ENCODE measurements at places on chromosomes 4 and X.

DNA sequence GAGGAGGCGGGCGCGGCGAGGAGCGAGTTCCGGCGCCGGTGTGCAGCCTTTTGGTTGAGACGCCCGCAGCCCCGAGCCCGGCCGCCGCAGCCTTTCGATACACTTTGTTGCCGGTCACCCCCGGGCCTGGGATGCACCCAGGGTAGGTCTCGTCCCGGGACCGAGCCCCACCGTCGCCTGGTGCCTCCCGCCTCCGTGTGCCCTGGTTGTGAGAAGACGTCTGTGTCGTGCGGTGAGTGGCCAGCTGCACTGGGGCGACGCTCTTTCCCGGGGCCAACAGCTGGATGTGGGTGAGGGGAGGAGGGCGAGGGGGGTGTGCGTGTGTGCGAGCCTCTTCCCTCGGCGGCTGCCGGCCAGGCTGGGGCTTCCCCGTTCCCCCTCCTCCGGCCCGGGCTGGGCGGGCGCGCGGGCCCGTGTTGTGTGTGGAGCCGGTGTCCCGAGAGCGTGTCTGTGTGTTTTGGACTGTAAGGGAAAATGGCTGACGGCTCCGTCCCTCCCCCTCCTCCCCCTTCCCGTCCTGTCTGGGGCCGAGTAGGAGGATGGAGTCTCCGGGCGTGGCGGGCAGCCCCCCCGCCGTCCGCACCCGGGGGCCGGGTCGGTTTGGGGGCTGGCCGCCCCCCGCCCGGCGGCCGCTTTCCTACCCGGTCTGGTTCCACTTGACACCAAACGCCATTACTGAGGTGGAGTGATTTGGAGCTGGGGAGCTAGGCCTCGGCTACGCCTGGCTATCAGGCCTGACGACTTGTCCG, 807 bp downstream of the USP9X start:
- DNase-seq, result no peak

- no peak for DNase-seq
Observed at GRCh38 chrX:148067285-148067684, 86.1 kb downstream of the FMR1NB start.

DNA sequence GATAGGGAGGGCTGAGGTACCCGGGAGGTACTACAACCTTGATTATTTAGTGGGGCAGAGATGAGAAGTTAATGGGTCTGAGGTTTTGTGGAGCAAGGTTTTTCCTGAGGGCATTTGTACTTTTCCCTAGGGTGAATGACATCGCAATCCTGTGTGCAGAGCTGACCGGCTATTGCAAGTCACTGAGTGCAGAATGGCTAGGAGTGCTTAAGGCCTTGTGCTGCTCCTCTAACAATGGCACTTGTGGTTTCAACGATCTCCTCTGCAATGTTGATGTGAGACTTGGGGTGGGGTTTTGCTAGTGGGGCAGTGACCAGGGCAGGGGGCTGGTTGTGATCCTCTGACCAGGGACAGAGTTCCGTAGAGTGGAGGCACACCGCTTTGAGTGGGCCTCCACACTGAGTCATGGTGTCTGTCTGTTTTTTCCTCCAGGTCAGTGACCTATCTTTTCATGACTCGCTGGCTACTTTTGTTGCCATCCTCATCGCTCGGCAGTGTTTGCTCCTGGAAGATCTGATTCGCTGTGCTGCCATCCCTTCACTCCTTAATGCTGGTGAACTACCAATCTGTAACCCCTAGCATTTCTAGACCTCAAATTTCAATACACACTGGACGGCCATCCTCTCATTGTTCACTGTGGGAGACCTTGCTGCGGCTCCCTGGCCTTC, 9.9 kb downstream of the MED12 start:
- DNase-seq, result no peak

DNA sequence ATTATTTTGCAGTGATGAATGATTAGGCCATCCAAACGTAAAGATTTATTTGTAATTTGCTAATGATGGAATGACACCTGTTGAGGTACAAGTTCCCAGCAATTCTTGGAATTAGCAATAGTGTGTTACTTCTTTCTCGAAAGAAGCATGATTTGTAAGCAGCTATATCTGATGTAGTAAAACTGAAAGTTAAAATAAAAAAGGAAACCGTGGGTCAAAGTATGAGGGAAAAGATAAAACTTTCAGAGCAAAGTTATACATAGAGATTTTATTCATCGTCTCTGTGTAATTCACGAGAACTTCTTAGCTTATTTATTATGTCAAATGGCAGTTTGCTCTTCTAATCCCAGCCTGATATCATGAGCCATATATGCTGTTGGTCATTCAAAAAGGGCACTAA, 59.0 kb downstream of the NFKB1 start:
- no peak for DNase-seq

DNA sequence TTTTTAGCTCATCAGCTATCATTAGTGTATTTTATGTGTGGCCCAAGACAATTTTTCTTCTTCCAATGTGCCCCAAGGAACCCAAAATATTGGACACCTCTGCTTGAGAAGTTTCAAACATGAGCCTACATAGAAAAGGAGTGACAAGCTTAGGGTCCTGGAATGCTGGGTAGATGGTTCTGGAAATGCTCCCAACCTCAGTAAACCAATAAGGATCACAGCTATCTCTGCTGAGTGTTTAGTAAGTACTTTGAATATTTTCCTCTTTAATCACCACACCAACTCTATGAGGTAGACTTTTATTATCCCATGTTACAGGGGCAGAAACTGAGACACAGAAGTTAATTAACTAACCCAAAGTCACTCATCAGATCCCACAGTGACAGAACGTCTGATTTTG, 164.9 kb upstream of the KLF3 start:
- no peak for DNase-seq

- DNase-seq, result no peak
Observed at GRCh38 chrX:153995504-153995903, 22.9 kb downstream of the TMEM187 start.

DNA sequence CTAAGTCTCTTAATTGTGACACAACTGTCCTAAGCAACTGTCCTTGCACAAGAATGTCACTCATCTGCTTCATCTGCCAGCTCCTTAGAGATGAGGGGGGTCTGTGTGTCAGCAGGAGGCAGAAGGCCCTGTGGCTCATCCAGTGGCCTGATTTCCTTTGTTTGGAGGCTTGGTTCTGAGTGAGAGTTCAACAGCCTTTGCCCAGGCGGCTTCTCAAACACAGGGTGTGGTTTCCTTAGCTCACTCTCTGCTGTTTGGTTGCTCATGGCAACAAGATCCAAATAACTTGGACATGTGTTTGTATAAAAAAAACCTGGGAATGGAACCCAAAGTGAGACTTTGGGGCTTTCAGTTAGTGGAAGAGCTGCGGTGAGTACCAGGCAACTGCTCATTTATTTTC, 46.6 kb downstream of the MAP7D3 start:
- DNase-seq, result no peak

- no peak for DNase-seq
Observed at GRCh38 chr4:125832161-125832560, 517.4 kb downstream of the FAT4 start.

GRCh38 chrX:84258708-84259107, 70.7 kb upstream of the RPS6KA6 start:
- no peak for DNase-seq

DNA sequence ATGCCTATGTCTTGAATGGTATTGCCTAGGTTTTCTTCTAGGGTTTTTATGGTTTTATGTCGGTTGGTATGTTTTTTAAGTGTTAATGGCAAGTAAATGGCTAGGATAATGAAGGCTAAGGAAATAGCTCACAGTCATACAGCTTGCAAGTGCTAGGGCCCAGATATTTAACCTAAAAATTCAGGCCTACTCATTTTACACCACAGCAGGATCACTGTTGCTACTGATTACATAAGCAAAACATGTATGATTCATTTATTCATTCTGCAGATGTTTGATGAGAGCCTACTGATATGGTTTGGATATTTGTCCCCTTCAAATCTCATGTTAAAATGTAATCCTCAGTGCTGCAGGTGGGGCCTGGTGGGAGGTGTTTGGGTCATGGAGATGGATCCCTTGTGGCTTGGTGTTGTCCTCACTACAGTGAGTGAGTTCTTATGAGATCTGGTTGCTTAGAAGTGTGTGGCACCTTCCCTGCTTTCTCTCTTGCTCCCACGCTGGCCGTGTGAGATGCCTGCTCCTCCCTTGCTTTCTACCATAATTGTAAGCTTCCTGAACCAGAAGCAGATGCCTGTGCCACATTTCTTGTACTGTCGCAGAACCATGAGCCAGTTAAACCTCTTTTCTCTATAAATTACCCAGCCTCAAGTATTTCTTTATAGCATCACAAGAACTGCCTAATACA, 175.5 kb downstream of the MAPK10 start:
- no peak for DNase-seq

- no peak for DNase-seq
Observed at GRCh38 chr4:99038213-99038612, 42.7 kb downstream of the METAP1 start.

- DNase-seq, result no peak
Observed at GRCh38 chr4:8191136-8191747, 7.8 kb upstream of the SH3TC1 start.

- DNase-seq, result no peak
Observed at GRCh38 chr4:126752702-126753101, 880.1 kb upstream of the INTU start.

DNA sequence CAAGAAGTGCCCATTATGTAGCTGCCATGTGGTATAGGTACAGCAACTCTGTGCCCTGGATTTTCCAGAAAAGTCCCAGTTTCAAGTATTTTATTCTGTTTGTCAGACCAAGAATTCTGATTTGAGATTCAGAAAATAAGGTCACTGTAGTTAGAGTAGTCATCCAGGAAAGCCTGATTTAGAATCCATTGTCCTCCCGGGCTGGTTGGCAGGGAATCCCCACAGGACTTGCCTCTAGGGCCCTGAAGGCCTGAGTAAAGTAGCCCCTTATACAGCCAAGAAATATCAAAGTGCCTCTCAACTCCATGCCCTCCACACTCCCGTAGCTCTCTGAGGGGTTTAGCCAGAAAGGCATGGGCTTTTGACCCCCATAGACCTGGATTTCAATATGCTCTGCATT, 36.3 kb downstream of the RTL5 start:
- no peak for DNase-seq

- DNase-seq, result no peak
Observed at GRCh38 chr4:30868111-30868895, 148.1 kb downstream of the PCDH7 start.

DNA sequence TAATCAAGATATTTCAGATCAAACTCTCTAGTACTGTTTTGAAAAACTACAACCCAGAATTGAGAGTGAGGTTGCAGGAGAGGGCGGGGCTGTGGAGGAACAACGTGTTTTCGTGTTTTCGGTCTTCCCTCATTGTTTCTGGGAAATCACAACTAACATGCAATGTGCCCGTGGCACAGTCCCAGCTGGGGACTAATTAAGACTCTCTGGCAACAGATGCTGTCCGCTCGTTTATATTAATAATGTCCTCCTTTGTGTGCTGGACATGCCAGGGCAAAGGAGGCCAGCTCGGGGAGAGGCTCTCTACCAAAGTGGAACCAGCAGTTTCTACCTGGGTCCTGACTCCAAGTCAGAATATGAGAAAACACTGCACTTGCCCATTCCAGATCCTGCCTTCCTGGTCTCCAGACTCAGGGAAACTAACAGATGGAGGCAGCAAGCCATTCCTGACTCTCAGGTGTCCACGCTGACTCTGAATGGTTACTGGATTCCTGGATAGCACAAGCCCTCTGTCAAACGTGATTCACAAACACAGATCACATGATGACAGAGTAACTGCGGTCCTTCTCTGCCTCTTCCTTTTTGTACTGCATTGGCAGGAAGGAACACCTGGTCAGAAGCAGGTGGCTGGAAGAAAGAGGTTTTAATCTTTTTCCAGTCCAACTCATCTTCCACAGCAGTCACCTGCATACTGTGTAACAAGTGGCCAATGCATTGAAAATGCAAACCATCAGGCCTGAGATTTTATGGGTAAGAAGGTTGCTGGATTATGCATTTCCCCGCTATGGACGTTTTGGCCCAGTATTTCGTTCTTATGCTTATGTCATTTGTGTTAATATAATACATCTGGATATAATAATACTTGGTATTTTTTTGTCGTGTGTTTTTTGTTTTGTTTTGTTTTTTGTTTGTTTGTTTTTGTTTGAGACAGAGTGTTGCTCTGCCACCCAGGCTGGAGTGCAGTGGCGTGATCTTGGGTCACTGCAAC, 65.0 kb downstream of the COQ2 start:
- no peak for DNase-seq

- no peak for DNase-seq
Observed at GRCh38 chr4:138202686-138203085, 39.5 kb downstream of the SLC7A11 start.

- DNase-seq, result no peak
Observed at GRCh38 chrX:38664285-38664684, 102.9 kb downstream of the TSPAN7 start.

- DNase-seq, result no peak
Observed at GRCh38 chr4:84491481-84491880, 7.6 kb downstream of the NKX6-1 start.

DNA sequence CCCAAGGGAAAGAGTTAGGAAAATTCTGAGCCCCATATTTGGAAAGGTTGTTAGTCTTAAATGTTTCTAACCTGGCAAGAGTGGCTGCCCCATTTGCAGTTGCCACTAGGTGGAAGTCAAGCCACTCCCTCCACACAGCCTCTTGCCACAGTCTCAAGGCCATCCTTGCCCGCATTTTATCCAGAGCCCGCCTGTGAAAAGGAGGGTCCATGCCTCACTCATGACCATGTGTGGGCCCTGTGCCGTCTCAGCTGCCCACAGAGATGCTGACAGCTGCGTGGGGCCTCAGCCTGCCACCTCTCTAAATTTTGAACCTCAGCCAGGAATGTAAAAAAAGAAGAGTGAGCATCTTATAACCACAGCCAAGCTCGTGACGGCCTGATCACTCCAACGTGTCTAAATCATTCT, 201.5 kb upstream of the FAM241A start:
- no peak for DNase-seq

GRCh38 chr4:184899261-184900134, 73.7 kb upstream of the ACSL1 start:
- no peak for DNase-seq

DNA sequence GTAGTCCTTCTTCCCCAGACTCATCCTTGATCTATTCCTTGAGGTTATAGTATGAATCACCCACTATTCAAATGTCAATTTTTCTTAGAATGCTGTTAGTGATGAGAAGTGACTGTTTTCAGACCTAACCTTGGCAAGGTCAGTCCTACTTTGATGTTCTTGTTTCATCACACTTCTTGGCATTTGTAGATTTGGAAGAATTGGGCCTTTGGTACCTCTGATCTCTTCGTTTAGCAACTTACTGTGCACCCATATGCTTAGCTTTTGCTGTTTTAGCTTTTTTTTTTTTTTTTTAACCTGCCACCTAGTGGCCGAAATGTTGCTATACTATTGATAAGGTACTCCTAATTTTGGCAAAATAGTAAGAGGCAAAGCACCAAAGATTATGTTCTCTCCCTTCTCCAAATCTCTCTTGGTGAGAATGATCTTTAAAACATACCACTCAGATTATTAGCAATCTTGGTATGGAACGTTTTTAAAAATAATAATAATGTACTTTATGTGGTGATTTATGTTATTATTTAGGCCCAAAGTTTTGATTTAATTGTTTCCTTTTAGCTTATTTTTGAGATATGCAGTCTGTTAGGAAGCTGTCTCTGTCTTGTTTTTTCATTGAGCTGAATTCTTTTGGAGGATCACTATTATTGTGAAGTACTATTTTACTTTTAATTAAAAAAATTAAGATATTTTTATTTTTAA, 16.6 kb downstream of the DCK start:
- no peak for DNase-seq

Measured in activated CD8-positive, alpha-beta memory T cell treated with anti-CD3 and anti-CD28 coated beads for 1 hour (primary cell).